ENCODE measurements at places on chromosomes 2 and 18.

DNA sequence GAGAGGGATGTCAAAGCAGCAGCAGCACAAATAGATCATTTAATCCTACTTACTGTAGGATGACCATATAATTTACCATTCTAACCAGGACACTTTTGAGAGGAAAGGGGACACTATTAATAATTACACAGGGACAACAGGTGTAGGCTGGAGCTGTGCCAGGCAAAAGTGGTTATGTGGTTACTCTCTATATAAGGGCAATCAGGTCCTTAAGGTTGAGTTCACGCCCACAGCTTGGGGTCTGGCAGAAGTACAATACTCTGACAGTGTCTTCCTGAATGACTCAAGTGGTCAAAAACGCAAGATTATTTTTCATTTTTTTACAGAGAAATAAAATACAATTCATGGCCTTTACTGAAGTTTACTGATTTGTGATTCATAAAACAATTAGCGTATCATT lies 2.8 kb downstream of the PREPL start:
- DNase-seq: peak; percentile 39

DNA sequence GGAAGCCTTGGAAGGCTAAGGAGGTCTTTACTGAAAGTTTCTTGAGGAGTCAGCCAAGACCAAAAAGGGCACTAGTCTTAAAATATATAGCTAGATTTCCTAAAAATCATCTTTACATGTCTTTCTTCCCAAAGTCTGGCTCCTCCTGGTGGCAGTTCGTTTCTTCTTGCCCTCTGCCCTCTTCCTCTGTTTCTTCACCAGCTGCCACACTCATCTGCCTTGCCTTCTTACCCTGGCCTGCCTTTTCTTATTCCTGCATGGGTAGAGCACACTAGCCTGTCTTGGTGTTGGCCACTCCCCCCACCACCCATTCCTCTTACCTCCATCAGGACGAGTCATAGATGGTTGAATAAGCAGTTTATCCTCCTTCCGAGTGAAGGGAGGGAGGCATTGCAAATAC lies 129.8 kb downstream of the RAPGEF4 start:
- no peak for DNase-seq

- DNase-seq: peak; percentile 71
Observed at GRCh38 chr2:37877457-37878315, 47.4 kb upstream of the RMDN2 start.

DNA sequence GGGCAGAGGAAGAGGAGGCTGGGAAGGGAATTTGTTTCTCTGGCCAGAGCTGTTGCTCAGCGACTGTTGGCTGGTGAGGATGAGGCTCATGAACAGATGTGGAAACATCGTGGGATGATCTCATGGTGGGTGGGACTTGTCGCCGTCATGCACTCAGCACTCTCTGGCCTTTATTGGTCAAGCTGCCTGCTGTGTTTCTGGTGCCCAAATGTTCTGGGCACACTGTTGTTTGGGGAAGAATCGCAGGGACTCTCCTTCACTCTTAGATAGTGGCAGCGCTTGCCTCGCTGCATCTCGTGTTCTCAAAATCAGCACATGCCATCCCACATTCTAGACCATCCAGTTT lies 145.6 kb downstream of the AGAP1 start:
- peak; percentile 95 for DNase-seq

- no peak for DNase-seq
Observed at GRCh38 chr18:78799382-78800089, 180.1 kb upstream of the SALL3 start.

- no peak for DNase-seq
Observed at GRCh38 chr2:172296267-172297046, 130.9 kb upstream of the ITGA6 start.

DNA sequence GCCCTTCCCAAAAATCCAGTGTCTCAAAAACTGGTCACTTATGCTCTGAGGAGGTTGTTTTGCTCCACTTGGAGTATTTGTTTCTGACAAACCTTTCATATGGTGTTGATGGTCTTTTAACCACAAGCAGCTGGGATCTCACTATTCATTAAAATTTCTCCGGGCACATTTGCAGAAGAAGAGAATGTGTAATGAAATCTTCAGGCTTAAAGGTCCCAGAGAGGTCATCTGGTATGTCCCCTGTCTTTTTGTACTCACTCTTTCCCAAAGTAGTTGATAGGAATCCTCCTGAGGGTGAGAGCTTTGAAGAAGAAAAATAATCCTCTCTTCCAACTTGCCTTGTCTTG lies 430.8 kb downstream of the SETBP1 start:
- no peak for DNase-seq

- DNase-seq: no peak
Observed at GRCh38 chr2:155481141-155481540, 782.6 kb downstream of the KCNJ3 start.

DNA sequence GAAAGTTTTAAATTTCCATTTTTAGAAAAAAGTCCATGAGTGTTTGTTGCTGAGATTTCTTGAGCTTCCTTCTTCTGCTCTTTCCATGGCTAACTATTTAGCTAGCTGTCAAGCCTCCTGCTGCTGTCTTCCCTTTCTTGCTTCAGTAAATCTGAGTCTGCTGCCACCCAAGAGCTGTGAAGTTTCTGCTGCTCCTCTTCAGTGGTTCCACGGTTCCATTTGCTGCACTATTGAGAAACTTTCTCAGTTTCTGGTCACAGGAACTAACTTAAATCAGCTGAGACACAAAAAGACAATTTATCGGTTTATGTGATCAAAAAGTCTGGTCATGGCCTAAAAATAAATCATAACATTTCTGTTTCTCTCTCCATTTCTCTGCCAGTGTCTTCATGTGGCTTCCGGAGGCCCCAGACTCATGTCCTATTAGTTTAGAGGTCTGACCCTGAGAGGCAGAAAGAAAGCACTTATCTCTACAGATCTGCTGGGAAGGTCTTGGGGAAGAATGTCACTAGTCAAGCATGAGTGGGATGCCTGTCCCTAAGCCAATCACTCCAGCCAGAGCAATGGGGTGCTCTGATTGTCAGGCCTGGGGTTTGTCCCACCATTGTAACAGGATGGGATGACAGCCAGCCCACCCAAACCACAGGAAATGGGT lies 73.0 kb upstream of the ARL4C start:
- DNase-seq: no peak

DNA sequence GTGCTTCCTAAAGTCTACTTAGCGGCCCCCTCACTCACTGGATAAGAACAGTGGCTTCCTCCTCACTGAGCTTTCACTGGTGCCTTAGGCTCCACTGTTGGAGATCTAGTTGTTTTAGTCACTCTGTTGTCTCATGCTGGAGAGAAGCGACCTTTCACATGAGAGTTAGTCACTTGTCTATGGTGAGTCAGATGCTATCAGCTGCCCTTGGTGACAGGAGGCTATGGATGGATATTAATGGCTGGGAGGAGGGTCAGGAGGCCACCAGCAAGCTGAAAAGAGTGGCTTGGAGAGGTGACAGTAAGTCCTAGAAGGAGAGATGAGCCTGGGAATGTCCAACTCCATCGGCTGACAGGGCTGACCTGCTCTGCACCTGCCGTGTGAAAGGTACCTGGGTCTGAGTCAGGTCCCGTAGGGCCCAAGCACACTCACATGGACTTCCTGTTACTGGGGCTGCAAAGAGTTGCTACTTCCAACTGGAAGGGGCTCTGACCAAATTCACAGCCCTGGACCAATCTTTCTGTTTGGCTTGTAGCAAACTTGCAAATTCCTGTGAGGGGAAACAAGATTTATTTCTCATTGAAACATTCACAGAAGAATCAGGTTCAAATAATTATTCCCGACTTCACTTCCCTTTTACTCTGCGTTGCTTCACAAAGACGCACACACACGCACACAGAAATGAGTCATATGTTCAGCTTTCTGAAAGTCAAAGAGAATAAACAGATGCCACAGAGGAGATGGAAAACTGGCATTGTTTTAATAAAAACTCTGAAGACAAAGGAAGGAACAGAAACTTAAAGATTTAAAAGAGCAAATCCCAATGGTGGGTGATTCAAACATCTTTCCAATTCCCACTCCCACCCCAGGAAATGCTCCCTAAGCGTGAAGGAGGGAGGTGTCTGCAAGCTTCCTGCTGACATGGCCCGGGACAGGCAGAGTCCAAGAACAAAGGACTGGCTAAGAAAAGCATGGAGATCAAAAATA lies 203.5 kb upstream of the TWIST2 start:
- peak; percentile 88 for DNase-seq

DNA sequence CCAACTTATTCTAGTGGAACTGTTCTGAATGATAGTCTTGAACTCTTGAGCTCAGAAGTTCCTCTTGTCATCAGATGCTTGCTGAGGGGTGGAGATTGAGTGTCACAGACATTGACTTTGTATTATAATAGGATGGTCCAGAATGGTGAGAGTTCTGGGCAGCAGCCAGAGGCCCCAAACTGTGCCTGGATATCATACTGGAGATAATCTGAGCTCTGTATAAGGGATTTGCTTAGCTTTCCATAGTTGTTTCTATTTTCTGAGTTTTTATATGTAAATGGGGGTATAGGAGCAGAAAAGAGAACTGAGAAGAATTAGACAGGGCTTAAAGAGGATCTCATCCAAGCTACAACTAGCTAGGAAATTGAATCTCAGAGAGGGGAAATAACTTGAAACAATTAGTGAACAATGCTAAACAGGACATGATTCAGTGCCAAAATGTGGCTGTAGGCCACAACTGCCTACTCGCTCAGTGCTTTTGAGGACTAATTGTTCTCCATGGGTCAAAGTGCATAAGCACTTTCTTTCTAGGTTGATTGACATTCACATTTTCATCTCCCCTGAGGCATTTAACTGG lies 10.1 kb upstream of the LCLAT1 start:
- peak; percentile 62 for DNase-seq

- DNase-seq: no peak
Observed at GRCh38 chr2:71064110-71064611, 4.3 kb upstream of the NAGK start.

GRCh38 chr18:68103561-68103960 lies 587.0 kb upstream of the DSEL start:
- no peak for DNase-seq

GRCh38 chr2:61619561-61619960 lies 81.4 kb upstream of the XPO1 start:
- DNase-seq: no peak

- peak; percentile 37 for DNase-seq
Observed at GRCh38 chr2:189076572-189076971, 102.4 kb downstream of the COL3A1 start.

DNA sequence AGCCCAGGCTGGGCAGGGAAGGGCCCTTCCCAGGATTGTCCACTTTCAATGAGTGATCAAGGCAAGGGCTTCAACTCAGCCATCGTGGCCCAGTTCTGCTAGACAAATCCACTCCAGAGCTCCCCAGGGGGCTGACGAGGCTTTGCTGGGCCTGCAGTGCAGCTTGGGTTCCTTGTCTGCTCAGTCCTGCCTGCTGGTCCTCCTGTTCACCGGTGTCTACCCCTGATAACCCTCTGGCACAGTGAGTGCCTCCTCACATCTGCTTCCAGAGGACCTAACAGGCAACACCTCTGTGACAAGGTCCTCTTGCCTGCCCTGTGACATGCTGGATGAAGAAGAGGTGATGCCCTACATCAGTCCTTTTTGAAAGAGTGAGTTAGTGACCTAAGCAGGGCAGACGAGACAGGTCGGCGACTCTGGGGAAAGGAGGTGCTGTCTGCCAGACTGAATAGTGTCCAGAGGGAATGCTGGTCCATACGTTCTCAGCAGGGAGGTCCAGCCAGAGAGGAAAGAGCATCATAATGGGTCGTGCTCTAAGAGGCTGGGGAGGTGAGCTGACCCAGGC lies 20.9 kb upstream of the KCNF1 start:
- DNase-seq: no peak

- no peak for DNase-seq
Observed at GRCh38 chr2:172322049-172322448, 105.3 kb upstream of the ITGA6 start.

DNA sequence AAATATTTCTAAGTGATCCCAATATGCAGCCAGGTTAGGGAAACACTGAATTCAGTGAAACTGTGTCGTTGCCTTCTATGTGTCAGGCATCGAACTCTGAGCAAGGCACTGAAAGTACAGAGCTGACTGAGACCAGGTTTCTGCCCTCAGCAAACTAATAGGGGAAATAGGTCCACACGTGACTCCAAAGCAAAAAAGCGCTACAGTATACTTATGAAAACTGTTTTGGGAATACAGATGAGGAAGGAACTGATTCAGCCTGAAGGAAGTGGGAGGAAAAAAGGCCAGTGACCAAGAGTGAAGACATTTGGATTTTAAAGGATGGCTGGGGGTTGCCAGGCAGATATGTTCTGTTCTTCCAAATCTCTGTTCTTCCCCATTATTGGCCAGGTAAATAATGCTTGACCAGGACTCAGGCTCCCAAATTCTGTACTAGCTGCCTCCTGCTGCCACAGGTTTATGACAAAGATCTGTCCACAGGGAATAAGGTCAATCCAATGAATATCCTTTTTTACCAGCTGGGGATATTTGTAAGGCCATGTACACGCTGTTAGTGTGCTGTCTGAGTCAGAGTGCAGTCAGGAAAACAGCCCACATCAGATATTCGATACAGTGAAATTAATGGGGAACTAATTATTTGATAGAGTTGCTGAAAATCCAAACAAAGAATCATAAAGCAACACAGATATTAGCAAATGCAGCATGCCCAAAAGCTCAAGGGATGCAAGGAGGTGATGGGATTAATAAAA lies 24.5 kb upstream of the INPP4A start:
- DNase-seq: no peak

GRCh38 chr2:119156891-119157773 lies 1.4 kb downstream of the C1QL2 start:
- no peak for DNase-seq

DNA sequence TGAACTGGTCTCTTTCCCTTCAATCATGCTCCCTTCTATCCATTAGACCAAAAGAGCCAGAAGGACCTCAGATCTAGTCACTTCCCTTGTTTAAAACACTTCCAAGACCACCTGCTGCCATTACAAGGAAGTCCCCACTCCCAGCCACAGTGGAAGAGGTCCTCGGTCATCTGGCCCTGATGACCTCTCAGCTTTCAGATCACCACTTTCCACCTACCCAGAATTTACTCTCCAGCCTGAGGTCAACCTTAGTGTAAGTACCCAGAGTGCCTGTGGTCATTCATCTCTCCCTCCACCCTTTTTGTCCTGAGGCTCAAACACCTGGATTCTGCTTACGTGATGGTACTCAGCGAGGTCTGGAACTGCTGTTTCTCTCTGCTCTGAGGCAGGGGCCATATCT lies 67.1 kb downstream of the MARCO start:
- no peak for DNase-seq

- no peak for DNase-seq
Observed at GRCh38 chr2:149877074-149877473, 289.5 kb upstream of the MMADHC start.

GRCh38 chr2:72214429-72215143 lies 66.9 kb upstream of the CYP26B1 start:
- DNase-seq: peak; percentile 76

- DNase-seq: no peak
Observed at GRCh38 chr2:49240608-49241007, 86.3 kb upstream of the FSHR start.

GRCh38 chr18:65934874-65935273 lies 184.1 kb downstream of the CDH7 start:
- no peak for DNase-seq

DNA sequence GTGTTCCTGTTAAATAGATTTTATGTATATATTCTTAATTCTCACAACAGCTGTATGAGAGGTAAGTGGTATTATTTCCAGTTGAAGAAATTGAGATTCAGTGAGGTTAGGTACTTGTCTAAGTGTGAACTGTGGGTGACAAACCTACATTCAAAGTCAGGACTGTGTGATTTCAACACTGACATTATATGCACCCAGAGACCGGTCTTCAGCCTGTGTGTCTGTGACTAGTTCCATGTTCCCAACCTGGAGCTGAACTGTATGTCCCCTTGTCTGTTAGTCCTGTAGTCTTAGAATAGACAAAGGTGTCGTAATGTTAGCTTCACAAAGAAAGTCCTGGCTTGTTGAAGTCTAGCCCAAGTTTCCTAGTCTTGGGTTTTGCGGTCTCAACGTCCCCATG lies 17.4 kb downstream of the PLEKHB2 start:
- no peak for DNase-seq

- peak; percentile 83 for DNase-seq
Observed at GRCh38 chr2:207188626-207189419, 23.1 kb upstream of the KLF7 start.
